A549 treated with GW870086 at 1 μM for 4 hours (cell line): ENCODE measurements at places on chromosomes 1 and 21. TPM values are rescaled to one million over a fixed set of nuclear protein-coding genes. Genes with fewer than 3 reads are reported as not detected.

Gene F11R
- total RNA-seq: 46.4 to 85.2 TPM (median 65.9 TPM) in 5 replicates

Gene WLS
- total RNA-seq: 15.3 to 20.9 TPM (median 17.0 TPM) in 5 replicates

Gene BATF3
- 27.0 to 40.0 TPM (median 38.1 TPM) in 5 replicates for total RNA-seq

Gene KIF2C
- 36.2 to 43.4 TPM (median 39.5 TPM) in 5 replicates for total RNA-seq

Gene BMP8A
- 0.13 to 0.31 TPM in 2 of 5 replicates, not detected in the others for total RNA-seq

Gene ACADM
- 24.9 to 37.5 TPM (median 31.6 TPM) in 5 replicates for total RNA-seq

Gene C1QC
- not detected in 5 replicates for total RNA-seq

Gene USH2A
- total RNA-seq: not detected in 5 replicates

Gene AMY1A
- not detected in 5 replicates for total RNA-seq

Gene TACSTD2
- not detected in 5 replicates for total RNA-seq
